ENCODE measurements at places on chromosomes 6 and 20.

DNA sequence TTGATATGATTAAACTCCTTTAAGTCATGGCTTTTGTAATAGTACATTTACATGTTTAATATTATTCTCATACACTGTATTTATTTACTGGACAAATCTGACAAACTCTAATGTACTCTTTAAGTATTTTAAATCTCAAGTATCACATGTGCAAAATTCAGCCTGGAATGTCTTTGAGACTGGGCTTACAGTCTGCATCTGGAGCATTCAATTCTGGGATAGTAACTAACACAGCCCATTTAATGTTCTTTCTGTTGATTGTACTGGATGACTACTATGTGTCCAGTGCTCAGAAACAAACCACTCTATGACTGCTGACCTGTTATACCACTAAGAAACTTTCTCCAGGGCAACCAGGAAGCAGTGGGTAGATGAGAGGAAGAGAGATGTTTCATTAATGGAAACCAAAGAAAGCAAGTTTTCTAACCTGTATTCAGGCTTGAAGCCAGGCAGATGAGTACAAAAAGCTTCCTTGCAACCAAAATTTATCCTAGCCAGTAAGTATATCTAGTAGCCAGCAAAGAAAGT lies 26.8 kb downstream of the FBXL4 start:
- DNase-seq: no peak

- no peak for DNase-seq
Measured at GRCh38 chr6:75025371-75025770, 180.5 kb downstream of the COL12A1 start.

GRCh38 chr20:17665756-17666155 lies 16.3 kb downstream of the RRBP1 start:
- no peak for DNase-seq

DNA sequence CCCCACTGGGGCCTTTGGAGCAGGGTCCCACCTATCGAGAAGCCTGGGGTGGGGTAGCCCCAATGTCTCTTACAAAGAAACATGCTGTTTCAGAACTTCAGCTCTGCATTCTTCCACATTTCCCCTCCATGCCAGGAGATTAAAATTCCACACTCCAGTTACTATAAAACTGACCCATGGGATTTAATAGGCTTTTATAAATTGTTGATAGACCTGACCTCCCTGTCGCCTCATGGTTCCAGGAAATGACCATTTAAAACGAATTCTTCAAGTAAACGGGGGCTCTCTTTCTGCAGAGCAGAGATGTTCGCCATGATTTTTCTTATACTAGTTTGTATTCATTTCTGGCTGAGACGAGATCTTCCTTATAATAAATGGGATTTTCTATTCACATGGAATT lies 19.3 kb downstream of the RIN2 start:
- no peak for DNase-seq
